GM10248 (cell line): ENCODE measurements at places on chromosomes 16 and 17.

DNA sequence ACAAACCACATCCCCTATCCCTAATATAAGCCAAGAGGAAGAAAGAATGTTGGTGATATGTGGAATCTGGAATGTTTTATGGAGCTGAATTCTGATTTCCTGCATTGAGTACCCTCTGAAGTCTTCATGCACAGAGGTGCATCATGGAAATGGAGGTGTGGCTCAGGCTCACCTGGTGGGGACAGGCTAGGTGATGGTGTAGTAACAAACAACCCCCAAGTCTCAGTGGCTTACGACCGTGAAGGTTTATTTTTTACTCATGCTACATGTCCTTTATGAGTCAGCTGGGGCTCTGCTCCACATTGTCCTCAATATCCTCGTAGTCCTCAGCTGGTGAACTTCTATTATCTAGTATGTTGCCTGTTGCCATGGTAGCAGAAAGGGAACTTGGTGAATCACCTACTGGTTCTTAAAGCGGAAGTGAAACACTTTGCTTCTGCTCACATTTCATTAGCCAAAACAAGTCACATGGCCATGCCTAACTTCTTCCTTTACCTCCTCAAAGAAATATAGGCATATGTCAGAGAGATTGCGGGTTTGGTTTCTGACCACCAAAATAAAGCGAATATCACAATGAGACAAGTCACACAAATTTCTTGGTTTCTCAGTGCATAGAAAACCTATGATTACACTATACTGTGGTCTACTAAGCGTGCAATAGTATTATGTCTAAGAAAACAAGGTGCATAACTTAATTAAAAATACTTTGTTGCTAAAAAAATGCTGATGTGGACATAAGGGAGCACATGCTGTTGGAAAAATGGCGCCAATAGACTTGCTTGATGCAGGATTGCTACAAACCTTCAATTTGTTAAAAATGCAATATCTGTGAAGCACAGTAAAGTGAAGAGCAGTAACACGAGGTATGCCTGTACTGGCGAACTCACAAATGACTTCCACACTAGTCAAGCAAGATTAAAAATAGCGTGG is at the start of gene PMFBP1:
TSS of gene PMFBP1 (minus strand) at position 51 of the 930 bp plus-strand sequence. CDS start 947 bp downstream, outside the sequence.
- peak; percentile 63 for DNase-seq

- no peak for DNase-seq
Measured at GRCh38 chr16:86376837-86377236, 133.5 kb upstream of the FOXF1 start.

DNA sequence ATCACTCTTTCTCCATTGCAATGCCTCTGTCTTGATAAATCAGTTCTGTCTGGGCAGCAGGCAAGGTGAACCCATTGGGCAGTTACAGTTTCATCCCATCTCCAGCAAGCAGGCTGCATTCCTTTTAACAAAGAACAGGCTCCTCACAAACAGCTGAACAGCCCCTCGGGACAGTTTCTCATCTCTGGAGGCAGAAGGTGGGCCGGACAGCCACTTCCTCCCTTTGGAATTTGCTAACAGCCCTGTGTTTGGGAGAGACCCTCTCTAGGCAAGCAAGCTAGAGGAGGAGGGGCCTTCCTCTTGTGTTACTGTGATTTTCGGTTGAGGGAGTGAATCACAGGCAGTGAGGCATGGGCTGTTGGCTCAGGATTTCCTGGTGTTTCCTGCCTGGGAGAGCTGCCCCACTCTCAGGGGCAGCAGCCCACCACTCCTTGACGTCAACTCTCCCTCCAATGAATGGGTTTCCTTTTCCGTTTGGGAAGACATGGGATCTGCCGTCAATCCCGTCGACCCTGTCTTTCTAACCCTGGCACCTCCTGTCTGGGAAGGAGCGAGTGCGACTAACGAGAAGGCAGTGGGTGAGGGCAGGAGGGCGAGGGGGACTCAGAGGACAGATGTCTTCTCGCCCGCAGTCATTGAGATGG is 3.7 kb upstream of the PGS1 start:
- DNase-seq, result no peak

GRCh38 chr17:48543854-48544348 is 1.0 kb downstream of the HOXB2 start:
- no peak for DNase-seq

DNA sequence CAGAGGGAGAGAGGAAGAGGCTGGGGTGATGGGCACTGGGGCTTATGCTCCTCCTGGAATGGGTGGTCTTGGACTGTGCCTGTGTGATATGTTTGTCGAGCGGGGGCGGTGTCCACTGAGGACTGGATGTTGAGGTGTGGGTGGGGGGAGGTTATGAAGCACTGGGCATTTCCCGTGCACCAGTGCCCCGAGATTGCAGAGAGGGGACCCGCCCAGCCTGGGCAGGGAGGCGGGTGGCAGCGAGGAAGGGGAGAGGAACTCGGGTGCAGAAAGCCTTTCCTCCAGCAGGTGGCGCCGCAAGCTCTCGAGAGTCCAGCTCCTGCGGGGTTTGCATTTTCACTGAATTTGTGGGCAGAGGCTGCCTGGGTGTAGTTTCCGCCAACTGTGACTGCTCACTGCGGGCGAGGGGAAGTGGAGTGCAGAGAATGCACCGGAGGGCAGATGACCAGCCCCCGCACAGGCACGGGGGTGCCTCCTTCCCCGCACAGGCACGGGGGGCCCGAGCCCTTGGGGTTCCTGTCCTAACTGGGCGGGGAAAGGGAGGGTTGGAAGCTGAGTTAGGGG is 190.6 kb downstream of the SEC14L1 start:
- DNase-seq, result peak; percentile 92

GRCh38 chr17:74555427-74555940 is 9.6 kb upstream of the CD300C start:
- no peak for DNase-seq

- no peak for DNase-seq
Measured at GRCh38 chr16:17768257-17768656, 297.5 kb upstream of the XYLT1 start.

- no peak for DNase-seq
Measured at GRCh38 chr17:6098050-6098822, 28.1 kb downstream of the WSCD1 start.

DNA sequence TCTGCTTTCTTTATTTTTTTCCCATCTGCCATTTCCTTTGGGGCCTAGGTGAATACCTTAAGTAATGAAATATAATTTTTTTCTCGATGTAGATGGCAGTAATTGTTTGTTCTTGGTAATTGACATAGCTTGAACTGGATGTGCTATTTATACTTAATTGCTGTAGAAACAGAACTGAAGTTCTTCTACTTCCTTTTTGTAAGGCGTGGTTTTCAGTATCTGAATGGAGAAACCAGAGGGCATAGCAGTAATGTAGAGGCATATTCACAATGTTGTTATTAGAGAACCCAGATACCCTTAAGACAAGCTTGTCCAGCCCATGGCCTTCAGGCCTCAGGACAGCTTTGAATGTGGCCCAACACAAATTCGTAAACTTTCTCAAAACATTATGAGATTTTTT is 16.4 kb downstream of the ATP6V0A1 start:
- DNase-seq, result no peak

DNA sequence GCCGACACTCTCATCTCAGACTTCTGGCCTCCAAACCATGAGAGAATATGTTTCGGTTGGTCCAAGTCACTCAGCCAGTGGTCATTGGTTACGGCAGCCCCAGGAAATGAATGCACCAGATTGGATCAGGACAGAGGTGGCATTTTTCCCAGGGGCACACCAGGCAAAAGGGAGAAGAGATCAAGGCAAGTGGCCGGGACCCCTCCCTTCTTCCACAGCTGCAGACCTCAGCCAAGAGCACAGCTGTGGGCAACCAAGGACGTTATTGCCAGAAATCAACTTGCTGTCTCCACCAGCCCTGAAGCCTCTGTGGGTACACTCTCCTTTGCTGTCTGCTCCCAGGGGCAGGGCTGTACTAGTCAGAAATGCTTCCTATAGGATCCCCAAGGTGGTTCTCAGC is 20.7 kb downstream of the LRRC75A start:
- no peak for DNase-seq

DNA sequence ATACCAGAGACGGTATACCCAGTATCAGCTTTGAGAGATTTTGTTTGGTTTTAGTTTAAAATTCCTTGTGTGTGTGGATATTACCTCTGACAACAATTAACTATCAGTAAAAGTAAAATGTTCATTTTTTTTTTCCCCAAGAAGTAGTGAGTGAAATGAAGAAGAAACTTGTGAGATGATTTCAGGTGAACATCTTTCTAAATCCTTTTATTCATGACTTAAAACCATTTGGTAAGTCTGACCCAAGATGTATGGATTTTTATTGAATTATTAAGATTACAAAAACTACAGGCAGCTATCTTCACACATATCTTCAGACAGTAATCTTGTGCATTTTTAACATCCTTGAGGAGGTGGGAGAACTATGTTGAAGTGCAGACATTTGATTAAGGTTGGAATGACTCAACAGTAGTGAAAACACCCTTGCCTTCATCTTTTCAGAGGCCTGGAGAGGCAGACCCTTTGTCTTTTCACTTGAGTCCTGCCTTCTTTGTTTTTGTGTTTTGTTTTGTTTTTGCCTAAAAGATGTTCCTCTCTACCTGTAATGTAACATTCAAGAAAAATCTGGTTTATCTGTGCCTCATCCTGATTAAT is 240.3 kb upstream of the TBX2 start:
- DNase-seq, result no peak

DNA sequence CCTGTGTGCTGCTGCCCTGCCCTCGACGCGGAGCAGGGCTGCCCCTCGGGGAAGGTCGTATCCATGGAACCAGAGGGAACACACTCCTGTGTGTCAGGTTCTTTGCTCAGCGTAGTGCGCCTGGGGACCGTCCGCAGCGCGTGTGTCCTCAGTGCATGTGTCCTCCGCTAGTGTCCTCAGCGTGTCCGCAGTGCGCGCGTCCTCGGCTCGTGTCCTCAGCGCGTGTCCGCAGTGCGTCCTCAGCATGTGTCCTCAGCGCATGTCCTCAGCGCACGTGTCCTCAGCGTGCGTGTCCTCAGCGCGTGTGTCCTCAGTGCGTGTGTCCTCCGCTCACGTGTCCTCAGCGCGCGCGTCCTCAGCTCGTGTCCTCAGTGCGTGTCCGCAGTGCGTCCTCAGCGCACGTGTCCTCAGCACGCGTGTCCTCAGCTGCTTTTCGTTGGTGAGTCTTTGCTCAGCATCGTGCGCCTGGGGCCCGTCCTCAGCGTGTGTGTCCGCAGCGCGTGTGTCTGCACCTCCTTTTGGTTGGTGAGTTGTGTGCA is 59.2 kb upstream of the ZNF750 start:
- DNase-seq, result no peak

- no peak for DNase-seq
Measured at GRCh38 chr17:39252788-39253460, 27.2 kb upstream of the STAC2 start.

- DNase-seq, result no peak
Measured at GRCh38 chr17:19022747-19023146, 18.2 kb upstream of the FAM83G start.

DNA sequence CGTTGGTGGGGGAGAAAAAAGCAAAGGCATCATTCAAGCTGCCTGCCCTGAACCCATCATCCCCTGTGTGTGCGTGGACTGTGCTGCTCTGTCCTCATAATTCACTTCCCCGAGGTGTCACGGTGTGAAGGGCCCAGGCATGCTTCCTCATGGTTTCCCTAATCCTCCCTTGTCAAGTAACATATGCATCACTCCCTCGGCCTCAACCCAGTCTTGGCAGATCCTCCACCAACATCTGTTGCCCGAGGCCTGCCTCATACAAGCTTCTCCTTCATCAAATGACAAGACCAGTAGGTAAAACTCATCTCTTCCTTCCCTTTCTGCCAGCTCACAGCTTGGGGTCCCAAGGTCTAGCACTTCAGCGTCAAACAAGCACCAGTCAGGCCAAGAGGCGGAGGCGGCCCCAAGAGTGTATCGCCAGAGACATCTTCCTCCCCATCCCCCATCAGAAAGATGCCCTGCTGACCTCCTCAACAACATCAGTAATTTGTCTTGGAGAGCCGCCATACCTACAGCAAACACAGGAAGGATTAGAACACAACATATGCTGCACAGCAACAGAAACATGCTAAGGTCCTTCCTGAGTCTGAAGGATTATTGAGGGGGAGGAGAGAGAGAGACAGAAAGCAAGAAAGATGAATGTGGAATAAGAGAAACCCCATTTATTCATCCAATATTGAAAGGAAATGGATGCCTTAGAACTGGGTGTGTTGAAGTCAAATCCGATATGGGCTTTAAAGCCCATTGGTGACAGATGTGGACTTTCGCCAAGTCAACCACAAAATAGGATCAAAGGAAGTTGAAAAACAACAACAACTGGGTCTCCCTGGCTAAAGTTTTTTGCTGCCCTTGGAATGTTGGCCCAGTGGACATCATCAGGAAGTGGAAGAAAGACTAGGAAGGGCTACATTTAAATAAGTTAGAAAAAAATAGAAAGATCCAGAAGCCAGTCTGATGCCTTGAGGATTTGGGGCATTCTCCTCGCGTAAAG is 38.4 kb downstream of the SOX9 start:
- DNase-seq, result no peak

GRCh38 chr17:18988546-18989173 is 15.9 kb downstream of the FAM83G start:
- DNase-seq, result no peak

DNA sequence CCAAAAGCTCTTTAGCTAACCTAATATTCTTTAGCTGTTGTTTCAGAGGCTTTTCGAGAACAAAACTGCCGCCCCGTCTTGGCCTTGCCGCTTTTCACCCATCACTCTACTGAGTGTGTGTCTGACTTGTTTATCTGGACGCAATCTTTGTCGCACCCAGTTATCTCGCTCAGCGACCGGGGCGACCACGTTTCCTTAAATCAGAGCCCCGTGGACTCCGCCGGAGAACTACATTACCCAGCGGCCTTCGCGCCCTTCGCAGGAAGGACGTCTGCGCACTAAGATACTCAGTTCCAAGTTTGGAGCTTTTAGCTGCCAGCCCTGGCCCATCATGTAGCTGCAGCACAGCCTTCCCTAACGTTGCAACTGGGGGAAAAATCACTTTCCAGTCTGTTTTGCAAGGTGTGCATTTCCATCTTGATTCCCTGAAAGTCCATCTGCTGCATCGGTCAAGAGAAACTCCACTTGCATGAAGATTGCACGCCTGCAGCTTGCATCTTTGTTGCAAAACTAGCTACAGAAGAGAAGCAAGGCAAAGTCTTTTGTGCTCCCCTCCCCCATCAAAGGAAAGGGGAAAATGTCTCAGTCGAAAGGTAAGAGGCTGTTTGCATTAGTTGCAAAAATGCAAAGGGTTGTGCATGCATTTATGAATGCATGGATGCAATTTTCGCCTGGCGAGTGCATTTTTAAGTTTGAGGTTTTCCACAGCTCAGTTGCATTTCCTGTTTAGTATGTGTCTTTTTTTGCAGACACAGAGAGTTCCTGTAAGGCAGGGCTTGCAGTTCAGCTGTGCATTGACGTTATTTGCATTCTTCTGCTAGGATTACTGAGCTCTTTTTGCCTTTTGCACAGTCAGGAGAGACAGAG is at the start of gene MAP2K6:
TSS of gene MAP2K6 (plus strand) at position 290 of the 867 bp plus-strand sequence. CDS start at position 578, 288 bp downstream.
- peak; percentile 81 for DNase-seq
